ENCODE measurements at places on chromosomes 12 and 14. TPM values are rescaled to one million over a fixed set of nuclear protein-coding genes. Genes with fewer than 3 reads are reported as not detected.

- DNase-seq = peak; percentile 50
Observed at GRCh38 chr12:105107171-105107493, 399 bp upstream of the WASHC4 start.

DNA sequence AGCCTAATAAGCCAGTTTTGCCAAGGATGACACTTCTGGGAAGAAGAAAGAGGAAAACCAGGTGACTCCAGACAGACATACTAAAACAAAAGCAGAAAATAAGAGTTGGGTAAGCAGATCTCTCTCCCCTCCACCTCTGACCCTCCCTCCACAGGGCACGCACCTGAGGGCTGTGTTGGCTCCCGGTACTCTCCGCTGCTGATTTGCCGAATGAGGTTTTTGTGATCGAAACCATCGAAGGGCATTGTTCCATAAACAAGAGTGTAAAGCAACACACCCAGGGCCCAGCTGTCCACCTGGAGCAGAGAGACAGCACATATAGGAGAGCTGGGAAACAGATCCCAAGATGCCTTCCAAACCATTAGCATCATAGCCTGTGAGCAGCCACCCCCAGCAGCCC, 68.1 kb downstream of the NUAK1 start:
- DNase-seq = no peak

GRCh38 chr14:105064721-105065143, 498 bp downstream of the GPR132 start:
- DNase-seq = no peak

- DNase-seq = no peak
Observed at GRCh38 chr12:124418791-124419190, 123.9 kb downstream of the RFLNA start.

PTPRQ gene
- total RNA-seq = 16.6 TPM

IL31 gene
- total RNA-seq = not detected
